ENCODE measurements at places on chromosomes 5 and 9.

- DNase-seq: no peak
These were observed 300.4 kb downstream of the DTWD2 start for GRCh38 chr5:118687661-118688621.

DNA sequence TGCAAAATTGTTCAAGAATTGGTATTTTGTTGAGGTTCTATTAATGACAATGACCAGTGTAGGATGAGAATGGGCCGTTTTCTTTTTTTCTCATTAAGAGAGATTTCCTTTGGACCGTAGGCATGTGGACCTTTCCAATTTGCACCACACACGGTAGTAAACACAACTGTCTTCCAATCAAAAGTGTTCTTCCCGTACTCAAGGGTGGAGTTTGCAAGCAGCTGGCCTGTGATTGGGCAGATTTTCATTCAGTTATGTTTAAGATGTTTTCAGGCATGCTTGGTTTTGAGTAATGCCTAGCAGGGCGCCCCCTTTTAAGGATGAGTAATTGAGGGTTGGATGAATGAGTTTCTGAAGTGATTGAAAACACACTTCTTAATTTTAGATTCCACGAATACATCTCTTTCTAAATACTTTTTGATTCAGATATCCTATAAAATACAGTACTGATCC is 2.5 kb downstream of the KDM3B start:
- no peak for DNase-seq

DNA sequence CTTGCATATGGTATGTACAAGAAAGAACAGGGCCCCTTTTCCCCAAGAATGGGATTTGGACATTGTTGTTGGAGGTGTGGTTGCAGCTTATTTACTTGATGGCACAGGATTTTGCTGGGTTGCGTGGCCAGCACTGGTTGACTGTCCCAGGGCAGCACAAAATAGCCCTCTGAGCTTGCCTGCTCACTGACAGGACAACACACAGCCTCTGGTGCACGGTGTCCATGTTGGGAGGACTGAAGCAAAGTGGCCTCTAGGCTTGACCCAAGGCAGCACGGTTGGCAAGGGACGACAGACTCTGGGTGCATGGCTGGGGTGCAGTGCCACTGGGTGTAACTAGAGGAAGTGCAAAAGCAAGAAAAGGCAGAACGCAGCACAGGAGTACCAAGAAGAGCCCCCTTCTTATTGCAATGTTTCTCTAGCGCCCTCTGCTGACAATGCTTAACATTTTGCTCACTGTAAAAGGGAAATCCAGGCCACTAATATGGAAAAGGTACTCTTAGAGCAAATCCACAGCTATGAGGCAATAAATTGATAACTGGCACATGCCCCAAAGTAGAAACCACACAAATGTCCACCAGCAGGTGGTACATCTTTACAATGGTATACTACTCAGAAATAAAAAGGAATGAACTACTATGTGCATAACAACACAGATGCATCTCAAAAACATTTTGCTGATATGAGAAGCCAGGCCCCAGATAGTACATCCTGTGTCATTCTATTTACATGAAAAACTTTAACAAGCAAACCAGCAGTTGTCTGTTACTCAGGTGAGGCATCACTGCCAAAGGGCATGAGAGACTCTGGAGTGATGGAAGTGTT is 47.4 kb upstream of the BARX1 start:
- peak; percentile 55 for DNase-seq

GRCh38 chr9:77427256-77427927 is 220.7 kb downstream of the GNA14 start:
- no peak for DNase-seq

DNA sequence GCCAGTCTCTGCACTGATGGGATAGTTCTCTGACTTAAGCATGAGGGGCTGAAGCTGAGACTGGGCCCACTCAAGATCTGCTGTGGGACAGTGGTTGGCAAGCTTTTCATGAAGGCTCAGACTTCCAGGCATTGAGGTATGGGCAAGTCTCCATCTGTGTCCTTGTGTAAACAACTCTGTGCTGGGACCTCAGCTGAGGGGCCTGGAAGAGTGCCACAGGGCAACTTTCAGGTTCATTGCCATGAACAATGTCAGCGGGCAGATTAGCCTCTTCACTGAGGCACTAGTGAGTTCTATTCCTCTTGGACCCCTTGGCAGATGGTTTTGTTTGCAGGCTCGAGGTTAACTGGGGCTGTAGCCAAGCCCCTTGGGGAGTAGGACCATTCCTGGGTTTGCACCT is 127.1 kb downstream of the MRPS30 start:
- no peak for DNase-seq

DNA sequence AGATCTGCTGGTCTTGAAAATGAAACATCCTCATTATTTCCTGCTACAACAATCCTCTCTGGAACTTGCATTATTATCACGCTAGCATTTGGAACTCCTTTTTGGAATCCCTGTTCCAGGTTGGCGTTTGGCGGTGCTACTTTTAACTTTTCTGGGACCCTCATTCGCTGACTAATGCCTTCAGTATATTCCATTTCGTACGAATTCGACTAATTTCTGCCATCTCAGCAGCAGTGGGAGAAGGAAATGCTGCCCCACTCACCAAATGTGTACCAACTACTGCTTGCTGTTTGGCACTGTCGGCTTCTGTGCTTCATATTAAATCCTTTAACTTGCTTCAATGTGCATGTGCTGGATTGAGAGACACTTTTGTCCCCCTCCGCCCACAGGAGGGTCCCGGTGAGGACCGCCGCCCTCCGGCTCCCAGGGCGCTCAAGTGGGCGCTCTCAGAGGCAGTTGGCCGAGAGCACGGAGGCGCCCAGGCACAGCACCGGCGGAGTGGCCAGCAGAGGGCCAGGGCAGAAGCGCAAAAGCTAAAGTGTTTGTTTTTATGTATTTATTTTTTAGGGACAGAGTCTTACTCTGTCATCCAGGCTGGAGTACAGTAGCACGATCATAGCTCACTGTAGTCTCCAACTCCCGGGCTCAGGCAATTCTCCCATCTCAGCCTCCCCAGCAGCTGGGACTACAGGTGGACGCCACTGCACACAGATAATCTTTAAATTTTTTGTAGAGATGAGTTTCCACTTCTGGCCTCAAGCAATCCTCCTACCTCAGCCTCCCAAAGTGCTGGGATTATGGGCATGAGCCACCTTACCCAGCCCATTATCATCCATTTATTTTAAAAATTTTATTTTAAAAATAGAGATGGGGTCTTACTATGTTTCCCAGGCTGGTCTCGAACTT is 11.9 kb downstream of the PDE6A start:
- DNase-seq: peak; percentile 67

- DNase-seq: no peak
These were observed 105.9 kb downstream of the HOMER1 start for GRCh38 chr5:79408028-79408427.

DNA sequence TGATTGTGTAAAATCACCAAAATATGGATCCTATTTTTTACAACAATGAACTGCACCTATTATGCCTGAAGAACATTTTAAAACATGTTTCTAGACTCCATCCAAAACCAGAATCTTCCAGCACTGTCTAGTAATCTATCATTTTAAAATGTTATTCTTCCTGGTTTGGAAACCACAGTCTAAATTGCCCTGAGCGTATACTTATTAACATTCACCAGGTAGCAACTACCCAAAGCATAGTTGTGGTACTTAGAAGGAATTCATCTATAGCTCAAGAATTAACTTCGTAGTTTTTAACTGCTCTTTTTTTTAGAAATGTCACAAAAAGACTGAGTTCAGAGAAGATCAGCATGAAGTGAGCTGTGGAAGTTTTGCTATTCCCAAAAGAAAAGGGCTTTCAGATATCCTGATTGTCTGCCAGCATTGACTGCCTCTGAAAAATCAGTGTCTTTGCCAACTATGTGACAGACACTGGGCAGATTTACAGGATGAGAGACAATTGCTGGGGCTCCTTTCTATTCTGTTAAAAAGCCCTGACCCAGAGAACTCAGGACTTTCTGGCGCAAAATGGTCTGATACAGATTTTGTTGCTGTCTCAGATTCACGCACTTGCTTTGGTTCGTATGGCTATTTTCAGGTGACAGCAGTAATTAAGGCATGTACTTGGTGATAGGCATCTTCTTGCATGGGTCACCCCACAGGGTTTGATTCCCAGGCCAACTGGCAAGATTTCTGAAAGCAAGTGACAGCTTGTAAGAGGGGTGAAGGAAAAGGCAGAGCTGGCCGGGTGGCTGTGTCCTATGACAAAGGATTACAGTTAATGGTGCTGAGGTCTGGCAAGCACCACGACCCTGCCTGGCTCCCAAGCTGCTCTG is 152.5 kb upstream of the RAI14 start:
- DNase-seq: no peak

- no peak for DNase-seq
These were observed 64.7 kb upstream of the LPAR1 start for GRCh38 chr9:111102793-111103464.

DNA sequence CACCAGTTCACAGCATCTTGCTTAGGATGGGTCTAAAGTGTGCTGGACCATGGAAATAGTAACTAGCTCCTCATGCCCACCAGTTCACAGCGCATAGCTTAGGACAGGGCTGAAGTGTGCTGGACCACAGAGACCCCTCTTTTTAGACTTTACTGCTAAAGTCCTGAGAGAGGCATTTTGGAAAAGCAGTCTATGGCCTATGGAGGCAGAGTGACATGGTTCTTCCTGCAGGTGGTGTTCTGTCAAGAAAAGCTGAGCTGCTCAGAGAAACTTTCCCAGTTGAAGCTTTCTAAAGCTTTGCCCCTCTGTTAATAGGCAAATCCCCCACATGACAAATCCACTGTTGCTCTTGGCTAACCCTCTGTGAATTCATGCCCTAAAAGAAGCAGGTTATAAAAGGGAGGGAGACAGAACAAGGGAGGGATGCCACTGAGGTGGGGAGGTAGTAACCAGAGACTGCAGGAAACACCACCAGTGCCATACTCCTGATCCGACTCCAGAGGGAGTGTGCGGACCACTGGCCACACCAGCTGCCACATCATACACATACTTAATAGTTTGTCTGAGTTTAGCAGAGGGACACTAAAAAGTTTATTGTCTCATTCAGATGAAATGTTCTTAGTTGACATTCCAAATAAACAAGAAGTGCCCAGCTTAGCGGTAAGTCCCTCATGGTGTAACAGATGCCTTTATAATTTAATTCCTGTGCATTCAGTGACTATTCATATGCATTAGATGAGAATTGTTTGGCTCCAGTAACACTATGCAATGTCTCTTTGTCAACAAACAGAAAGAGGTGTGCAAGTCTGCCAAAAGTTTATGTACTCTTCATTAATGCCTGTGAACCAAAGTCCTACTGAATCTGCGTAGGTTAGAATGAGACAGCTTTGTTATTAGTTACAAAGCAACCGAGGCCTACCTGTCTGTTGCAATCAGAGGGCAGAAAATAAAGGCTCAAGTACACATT is 236.2 kb upstream of the NFIL3 start:
- peak; percentile 16 for DNase-seq

GRCh38 chr5:8726383-8727036 is 819.4 kb downstream of the SEMA5A start:
- peak; percentile 43 for DNase-seq

DNA sequence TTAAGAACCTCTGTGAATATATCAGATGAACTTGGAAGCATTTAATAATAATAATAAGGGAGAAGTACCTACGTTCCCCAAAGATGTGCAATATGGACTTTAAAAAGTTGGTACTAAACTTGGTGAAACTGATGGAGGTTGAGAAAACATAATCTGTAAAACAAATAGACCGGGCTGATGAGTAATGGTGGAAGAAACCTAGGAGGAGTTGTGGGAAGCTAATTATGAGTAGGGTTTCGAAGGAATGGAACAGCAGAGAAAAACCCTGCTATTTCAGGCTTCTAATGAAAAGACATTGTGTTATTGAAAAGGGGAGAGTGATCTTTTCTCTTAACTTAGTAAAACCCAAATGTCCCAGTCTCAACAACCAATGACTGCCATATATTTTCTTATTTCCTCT is 229.3 kb downstream of the PCSK1 start:
- DNase-seq: no peak

DNA sequence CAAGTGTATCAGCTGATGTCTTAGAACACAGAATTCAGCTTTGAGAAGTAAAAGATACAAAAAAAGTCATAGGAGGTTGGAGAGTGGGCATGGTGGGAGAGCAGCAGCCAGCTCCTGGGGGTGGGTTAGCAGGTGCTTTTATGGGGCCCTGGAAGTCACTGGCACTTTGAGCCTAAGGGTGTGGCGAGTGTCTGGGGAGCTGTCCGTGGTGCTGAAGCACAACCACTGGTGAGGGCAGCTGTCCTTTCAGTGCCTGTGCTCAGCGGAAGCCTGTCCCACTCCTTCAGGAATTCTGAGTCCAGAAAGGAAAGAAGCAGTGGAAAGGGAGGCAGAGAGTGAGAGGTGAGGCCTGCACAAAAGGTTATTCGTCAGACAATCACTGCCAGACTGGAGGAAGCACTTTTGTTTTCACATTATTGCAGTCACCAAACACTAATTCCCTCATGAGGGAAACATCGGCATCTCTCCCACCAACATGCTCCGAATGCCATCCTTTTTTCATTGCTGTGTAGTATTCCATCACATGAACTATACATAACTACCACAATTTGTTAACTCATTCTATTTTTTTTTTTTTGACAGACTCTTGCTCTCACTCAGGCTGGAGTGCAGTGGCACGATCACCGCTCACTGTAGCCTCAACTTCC is 59.4 kb upstream of the RAPGEF1 start:
- DNase-seq: no peak

GRCh38 chr5:172939071-172939470 is 20.2 kb upstream of the RPL26L1 start:
- DNase-seq: peak; percentile 88

DNA sequence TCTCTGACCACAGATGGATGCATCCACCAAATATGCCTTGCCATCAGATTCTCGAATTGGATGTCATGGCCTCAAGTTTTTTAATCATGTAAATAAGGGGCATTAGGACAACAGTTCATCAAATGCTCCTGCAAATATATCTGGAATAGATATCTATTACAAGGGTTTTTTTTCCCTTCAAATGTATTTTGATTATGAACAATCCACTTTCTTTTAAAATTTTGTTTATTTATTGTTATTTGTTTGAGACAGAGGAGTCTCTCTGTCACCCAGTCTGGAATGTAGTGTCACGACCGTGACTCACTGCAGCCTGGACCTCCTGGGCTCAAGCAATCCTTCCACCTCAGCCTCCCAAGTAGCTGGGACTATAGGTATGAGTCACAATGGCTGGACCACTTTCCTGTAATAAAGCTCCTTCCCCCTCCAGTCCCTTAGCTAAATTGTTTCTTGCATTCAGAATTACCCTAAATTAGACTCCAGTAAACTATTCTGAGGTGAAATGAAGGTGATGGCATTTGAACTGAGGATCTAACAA is 1412.1 kb downstream of the EFNA5 start:
- DNase-seq: no peak

- DNase-seq: no peak
These were observed 710.2 kb upstream of the ACO1 start for GRCh38 chr9:31674264-31674663.

DNA sequence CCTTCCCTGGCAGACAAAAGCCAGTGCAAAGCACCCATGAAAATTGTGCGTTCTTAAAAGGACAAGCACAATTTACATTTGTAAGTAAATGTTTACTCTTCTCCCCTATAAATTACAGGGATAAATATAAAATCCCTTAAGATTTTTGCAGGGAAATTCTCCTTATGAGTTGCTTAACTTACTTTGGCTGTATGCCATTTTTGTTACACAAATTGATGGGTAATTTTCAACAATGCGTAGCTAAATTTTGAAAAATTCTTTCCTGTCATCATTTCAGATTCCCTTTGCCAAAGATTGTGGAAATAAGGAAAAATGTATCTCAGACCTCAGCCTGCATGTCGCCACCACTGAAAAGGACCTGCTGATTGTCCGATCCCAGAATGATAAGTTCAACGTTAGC is 64.2 kb upstream of the ITGA2 start:
- no peak for DNase-seq

Measured in SHP77 treated with DMSO at 0.1 percent for 48 hours (cell line).